ENCODE measurements at places on chromosomes 1 and 21.

- H3K27me3 ChIP-seq: peaks cover 5% of the 10 kb centered on the region
- peaks cover 10% of the 10 kb centered on the region for H3K4me1 ChIP-seq
- DNase-seq: no peak
- H3K36me3 ChIP-seq: no peaks in the 10 kb centered on the region
- H3K4me3 ChIP-seq: no peak overlapping the region
Measured at GRCh38 chr21:38628349-38628748, 130.1 kb upstream of the ERG start.

DNA sequence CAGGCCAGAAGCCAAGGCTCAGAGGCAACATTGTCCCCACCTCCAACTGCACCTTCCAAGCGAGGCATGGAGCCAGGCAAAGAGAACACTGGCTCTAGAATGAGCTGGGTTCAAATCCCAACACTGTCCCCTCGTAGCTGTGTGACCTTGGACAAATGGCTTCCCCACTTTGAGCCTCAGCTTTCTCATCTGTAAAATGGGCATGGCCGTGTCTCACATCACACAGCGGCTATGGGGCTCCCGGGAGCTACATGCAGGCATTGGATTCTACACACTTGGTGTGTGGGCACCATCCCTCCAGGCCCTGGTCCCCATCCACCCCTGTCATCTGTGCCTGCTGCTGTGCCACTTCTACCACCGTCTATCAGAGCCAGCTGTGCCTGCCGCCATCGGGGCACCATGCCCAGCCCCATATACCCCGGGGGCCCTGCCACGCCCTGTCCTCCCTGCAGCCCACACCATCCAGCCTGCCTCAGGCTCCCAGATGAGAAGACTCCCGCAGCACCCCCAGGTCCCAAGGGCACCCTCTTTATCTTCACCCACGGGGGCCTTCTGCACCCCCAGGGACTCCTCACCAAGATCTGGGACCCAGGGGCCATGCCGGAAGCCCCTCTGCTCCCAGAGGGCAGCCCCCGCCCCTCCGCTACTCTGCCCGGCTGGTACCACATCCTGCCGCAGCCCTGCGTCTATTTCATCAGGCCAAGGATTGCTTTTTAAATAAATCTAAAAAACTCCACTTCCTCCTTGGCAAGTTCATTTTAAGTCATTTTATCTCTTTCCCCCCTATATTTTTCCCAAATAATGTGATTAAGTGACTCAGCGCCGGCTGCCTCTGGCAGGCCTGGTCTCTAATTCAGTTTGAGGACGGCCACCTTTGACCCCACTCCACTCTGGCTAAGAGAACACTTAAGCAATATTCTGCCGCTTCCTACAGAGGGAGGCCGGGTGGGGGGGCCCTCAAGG, 107.8 kb upstream of the TARDBP start:
- no peak for DNase-seq
- no peaks in the 10 kb centered on the region for H3K27me3 ChIP-seq
- peak overlapping the region; percentile 21 for H3K27ac ChIP-seq
- H3K4me1 ChIP-seq: peaks cover 16% of the 10 kb centered on the region

DNA sequence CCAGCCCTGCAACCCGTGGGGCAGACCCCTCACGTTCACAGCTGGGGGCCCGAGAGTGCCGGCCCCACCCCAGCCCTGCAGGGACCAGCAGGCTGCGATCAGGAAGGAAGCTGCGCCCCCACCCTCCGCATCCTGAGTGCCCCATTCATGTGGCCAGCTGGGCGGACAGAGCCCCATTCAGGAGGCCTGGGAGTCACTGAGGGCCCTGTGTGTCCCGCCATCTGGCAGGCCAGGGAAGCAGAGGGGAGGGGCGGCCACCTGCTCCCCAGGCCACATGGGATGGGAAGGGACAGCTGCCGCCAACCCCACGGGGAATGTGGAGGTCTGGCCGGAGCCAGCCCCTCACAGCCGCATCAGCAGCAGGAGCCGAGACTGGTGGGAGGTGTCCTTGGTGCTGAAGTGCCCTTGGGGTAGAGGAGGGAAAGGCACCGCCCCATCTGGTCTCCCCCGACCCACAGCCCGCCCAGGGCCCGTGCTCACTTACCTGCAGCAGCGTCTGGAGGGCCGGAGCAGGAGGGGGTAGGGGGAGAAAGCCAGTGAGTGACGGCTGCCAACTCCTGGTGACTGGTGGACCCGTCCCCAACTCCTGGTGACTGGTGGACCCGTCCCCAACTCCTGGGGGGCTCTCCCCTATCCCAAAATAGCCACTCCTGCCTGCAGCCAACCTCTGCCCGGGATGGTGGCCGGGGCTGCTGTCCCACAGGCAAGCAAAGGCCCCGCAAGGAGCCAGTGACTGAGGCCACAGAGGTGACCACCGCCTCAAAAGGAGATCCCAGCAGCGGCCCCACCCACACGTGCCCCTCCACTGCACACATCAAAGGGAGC, 8.7 kb downstream of the ACAP3 start:
- H3K4me3 ChIP-seq: no peak overlapping the region
- DNase-seq: no peak
- no peaks in the 10 kb centered on the region for H3K4me1 ChIP-seq
- H3K36me3 ChIP-seq: no peaks in the 10 kb centered on the region
- no peak overlapping the region for H3K27ac ChIP-seq

GRCh38 chr1:159121526-159121925, 45.0 kb upstream of the AIM2 start:
- H3K36me3 ChIP-seq: no peaks in the 10 kb centered on the region
- no peak for DNase-seq
- H3K4me3 ChIP-seq: no peak overlapping the region
- no peaks in the 10 kb centered on the region for H3K4me1 ChIP-seq
